Brain (organoid and tissue), 16 donors: ENCODE measurements at places on chromosomes 13 and 19.

GRCh38 chr13:36029166-36029565 is 102.0 kb downstream of the DCLK1 start:
- DNase-seq = no peak

DNA sequence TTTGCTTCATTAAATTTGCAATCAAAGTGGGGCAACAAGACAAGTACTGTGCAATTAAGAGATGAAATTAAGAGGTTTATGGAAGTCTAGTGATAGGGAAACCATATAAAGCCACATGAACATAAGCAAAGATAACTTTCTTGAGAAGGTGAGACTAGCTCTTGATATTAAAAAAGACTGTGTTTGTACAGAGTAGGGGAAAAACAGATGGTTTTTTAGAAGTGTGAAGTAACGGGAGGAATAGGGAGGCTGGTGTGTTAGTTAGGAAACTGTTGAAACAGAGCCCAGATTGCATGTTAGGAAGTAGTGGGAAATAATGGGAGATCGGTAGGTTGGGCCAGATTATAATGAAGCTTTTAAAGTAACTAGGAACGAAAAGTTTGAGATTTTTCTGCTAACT is 149.8 kb upstream of the FREM2 start:
- DNase-seq = no peak

DNA sequence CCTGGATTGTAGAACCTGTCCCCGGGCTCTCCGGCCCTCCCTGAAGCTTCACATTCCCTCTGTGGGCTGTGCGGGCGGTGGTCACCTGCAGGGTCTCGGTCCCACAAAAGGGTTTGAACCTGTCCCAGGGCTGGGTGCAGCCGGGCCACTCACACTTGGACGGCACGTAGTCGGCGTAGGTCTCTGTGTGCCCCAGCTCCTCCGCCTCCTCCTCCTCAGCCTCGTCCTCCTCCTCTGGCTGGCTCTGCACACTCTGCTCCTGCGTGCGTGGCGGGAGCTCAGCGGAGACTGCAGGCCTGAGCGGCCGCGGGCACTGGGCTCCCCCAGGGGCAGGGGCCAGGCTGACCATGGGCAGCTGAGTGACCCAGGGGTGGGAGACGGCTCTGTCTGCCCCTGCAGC is 19.6 kb downstream of the GPX4 start:
- DNase-seq = no peak

- DNase-seq = peak; percentile 74
Measured at GRCh38 chr19:56105090-56105701, 15.9 kb downstream of the ZNF787 start.

- DNase-seq = no peak
Measured at GRCh38 chr13:27024776-27025492, 146.7 kb downstream of the USP12 start.

GRCh38 chr13:49536144-49536873 is 40.6 kb downstream of the PHF11 start:
- DNase-seq = no peak

- DNase-seq = no peak
Measured at GRCh38 chr13:89550938-89551337, 1796.5 kb upstream of the MIR17HG start.

DNA sequence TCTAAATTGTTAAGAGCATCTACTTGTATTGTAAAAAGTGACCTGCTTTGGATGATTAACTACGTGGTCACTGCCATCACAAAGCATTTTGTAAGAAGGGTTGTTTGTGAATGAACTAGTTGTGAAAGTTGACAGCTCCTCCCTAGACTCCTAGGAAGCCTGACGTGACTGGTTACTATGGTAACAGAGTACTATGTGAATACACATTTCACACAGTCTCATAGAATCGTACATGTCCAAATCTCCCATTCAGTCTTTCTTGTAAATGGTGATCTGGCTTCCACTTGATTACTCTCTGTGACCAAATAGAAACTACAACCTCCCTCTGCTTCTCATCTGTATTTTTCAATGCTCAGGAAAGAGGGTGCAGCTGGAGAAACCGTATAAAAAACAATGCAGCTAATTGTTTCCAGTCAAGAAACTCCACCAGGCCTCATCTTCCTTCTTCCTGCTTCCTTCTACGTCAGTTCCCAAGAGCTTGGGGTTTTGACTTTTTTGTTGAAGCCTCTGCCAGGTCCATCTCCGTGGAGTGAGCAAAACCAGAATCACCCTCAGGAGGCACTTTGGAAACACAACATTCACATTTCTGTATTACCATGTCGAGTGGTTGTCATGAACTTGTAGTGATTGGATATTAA is 83.4 kb downstream of the GPC6 start:
- peak; percentile 76 for DNase-seq

DNA sequence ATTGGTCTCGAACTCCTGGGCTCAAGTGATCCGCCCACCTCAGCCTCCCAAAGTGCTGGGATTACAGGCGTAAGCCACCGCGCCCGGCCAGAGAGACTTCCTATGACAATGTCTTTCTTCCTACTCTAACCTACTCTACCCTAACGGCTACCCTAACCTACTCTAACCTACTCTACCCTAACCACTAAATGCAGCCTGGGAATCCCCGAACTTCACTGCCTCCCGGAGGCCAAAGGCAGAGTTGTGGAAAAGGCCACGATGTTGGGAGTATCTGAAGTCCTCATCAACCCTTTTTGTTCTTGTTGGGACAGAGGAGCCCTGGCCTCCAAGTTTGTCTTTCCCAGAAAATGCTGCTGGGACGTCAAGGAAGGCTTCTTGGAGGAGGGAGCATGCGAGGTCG is 967 bp upstream of the NR2C2AP start:
- no peak for DNase-seq

DNA sequence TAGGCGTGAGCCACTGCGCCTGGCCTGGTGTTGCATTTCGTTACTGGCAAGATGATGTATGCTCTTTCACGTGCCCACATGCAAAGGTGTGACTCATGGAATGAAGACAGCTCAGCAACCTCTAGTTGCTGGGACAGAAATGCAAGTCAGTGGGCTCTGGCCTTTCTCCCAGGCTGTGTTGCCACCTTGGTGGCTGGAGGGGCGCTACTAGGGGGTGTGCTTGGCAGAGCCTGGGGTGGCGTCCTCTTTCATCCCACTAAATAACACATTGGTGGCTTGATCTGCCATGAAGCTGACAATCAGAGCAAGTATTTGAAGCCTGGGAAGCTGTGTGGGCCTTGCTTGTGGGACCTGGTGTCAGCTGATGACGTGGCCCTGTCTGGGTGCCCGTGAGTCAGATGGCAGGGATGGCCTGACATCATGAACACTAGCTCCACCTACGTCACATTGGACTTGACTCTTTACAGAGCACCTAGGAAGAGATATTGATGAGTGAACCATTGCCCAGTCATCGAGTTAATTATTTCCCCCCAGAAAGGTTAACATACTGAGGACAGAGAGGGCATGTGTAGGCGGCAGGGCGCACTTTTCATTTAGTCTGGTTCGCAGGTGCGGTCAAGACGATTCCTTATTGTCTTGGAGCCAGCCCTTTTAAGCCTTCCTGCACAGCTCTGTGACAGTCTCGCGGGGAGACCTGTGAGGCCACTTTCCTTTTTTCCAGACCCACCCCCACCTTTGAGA is 154.2 kb downstream of the TM9SF2 start:
- no peak for DNase-seq
